ENCODE measurements at places on chromosomes 1 and 21.

DNA sequence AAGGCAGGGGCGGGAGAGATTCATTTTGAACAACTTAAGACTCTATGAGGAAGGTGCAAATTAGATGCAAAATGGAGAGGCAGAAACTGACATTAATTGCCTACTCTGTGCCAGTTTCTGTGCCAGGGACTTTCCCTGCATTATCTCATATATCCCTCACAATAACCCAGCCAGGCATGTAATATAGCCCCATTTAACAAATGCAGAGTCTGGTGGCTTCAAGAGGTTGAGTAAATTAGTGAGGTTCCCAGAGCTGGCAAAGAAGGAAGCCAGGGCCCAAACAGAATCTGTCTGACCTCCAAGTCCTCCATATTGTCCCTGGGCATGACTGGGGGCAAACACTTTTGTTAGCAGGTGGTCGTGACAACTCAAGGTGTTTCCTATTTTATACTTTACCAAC, 199.8 kb downstream of the ASTN1 start:
- no peak for DNase-seq

DNA sequence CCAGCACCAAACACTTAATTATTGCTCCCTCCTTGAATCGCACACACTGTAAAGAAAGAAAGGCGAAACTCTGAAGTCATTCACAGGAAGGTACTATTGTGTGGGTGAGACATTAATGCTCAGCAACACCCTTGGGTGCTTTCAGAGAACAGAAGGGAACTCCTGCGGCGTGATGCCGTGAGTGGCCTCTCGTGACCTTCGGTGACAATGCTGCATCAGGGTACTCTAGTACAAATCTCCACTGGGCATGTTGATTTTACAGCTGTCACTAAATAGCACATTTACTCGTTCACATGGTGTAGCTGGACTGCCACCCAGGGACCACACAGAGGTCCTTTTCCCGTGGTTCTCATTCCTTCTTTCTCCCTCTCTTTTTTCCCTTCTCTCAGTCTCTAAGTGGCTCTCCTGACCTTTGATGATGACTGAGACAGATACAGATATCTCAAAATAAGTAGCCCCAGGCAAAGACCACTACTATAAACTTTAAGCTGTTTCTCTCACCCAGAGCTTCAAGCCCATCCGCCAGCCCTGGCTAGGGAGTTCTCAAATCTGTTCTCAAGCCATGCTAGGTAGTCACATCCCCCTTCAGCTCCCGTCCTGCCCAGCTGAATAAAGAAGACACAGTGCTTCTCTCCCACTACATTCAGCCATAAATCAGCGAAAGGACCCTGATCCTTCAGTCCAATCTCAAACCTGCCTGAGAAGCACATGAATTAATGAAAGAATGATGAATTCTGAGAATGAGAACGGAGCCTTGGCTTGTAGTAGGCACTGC, 223.4 kb upstream of the FMN2 start:
- no peak for DNase-seq

DNA sequence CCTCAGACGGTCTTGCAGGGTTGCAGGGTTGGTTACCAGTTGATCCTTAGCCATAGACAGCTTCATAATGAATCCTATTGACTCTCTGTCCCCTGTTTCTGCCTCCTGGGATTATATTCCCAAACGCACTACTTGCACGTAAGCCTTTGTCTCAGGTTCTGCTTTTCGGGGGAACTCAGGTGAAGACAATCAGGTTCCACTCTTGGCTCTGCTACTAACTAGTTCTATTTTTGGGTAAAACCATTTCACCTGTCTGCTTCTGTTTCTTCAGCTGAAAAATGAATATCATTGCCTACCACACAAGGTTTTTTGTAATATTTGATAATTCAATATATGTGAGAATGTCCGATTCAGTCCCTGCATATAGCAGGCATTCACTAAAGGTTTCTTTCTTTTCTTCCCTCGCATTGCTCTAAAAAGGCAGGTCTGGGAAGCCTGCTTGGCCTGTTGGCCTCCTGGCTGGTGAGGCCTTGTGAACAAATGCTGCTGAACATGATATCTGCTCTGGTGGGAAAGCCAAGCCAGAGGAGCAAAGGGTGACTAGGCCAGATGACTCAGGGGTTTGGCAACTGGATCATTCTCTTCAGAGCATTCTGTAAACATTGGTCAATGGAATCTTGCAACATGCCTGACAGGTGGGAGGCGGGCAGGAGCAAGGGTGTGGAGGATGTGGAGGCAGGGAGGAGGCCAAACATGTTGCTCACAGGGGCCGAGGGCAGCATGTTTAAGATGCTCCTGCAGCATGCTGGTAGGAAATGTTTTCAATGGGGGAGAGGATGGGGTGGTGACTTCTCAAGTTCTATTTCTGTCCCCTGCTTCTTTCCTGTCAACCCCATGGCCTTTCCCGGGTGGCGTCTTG, 23.8 kb downstream of the IER5 start:
- DNase-seq: no peak

- no peak for DNase-seq
Observed at GRCh38 chr1:187714470-187714869, 885.7 kb downstream of the PLA2G4A start.

DNA sequence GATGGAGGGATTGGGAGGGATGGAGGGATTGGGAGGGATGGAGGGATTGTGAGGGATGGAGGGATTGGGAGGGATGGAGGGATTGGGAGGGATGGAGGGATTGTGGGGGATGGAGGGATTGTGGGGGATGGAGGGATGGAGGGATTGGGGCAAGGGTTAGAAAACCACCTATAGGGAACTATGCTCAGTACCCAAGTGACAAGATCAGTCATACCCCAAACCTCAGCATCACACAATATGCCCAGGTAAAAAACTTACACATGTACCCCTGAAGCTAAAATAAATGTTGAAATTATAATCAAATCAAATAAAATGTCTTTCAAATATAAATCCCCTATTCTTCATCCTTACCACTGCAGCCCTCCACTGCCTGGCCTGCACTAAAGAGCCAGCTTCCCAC, 72.8 kb upstream of the HNRNPU start:
- DNase-seq: no peak

DNA sequence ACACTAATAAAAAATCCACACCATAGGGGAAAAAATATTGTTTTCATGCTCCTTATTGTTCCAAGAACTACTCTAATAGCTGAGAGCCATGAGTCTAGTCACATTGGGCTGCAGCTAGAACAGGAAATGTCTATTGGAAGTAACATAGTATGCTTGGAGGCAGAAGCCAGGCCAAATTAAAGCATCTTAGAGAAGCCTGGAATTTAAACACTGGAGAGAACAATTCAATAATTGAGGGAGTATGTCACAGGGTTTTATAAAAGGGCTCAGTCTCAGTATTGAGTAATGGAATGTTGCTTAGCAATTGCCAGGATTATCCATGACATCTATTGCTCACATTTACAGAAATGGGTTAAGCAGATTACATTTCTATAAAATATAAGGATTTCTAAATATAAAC, 471.3 kb downstream of the LMO4 start:
- DNase-seq: no peak

- no peak for DNase-seq
Observed at GRCh38 chr21:44506279-44507255, 33.4 kb downstream of the KRTAP10-1 start.

DNA sequence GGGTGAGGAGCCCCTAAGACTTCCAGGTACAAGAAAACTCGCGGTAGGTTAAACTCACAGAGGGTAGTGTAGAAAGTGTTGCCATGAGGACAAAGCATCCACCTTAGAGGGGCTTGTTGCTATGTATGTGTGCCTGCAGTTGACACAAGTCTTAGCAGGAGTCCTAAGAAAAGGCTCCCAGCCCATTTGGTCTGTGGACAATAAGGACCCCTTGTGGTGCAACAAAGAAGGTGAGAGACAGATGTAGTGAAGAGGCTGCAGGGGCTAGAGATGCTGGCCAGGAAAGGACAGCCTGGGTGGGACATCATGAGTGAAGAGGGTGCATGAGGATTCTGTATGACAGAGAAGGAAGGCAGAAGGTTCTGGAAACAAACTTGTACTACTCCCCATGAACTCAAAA, 36.3 kb upstream of the IL10 start:
- DNase-seq: no peak

- no peak for DNase-seq
Observed at GRCh38 chr1:234533975-234534876, 55.2 kb upstream of the TARBP1 start.

DNA sequence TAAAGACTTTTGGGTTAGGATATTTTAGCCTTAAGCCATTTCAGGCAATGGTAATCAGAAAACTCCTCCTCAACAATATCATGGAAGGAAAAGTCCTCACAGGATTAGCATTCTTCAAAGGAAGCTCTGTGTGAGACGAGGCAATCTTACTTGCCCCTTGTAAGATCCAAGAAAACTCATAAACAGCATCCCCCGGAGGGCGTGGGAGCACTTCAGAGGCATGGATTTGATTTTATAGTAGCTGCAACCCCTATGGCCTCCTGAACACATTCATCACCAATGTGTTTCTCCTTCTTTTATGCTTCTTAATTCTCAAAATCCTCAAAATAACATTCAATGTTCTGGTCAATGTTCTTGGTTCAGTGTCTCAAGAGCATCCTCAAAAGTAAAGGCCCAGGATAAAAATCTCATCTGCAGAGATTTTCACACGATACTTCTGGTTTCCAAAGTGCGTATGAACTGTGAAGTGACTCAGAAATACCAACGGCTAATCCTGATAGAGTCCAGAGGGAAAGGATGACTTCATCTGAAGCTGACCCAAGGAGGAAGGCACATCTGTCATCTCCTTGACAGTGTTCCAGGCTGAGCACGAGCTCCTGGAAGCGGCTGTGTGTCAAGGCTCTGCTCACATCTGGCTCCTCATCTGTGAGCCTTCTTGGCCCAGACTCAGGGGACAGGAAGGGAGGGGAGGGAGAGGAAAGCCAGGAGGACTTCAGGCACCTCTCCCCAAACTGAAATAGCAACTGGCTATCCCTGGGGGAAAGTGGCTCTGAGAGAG, 49.3 kb upstream of the PSEN2 start:
- DNase-seq: no peak

GRCh38 chr21:14691914-14692313, 145.8 kb upstream of the SAMSN1 start:
- no peak for DNase-seq

DNA sequence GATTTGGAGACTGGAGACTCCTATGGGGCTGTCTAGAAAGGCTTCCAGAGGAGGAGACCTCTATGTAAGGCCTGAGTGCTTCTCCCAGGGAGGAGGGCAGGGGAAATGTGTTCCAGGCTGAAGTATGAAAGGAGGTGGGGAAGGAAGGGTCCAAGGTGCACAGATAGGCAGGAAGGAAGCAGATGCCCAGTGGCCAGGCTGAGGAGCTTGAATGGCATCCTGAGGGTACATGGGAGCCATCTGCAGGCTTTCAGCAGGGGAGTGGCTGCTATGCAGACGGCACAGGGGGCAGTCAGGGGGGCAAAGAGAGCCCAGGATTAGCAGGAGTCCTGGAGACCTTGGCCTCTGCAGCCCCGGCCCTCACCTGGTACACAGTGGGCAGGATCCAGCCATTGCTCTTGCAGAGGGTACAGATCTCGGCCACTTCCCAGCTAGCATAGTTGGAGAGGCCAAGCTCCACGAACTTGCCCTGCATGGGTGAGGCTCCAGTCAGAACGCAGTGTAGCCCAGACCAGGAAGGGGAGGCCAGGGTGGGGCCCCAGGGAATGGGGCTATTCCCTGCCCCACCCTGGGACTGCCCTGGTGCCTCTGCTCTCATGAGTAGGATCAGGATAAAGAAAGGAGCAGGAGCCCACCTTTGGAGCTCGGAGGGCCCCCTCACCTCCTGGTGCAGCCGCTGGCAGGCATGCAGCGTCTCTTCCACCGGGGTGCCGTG, 4.0 kb downstream of the AKR7A2 start:
- no peak for DNase-seq

GRCh38 chr1:10509809-10510509, 35.2 kb downstream of the PEX14 start:
- DNase-seq: no peak

GRCh38 chr21:26032263-26032662, 138.3 kb downstream of the APP start:
- DNase-seq: no peak

DNA sequence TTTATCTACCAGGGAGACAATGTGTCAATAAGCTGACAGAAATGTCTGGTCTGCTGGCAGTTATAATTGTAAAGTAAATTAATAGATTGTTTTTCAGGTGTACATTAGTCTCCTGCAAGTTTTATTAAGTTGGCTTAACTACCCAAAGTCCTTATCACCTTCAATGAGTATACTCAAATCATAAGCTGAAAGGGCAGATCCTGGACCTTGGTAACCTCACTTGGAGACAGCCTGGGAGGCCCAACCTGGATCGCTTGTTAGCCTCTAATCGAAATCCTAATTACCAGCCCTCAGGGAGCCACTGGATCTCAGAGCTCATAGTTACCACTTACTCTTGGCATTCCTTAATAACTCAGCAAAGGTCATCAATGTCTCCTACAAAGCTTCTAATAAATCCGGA, 49.7 kb downstream of the UCHL5 start:
- DNase-seq: no peak

- no peak for DNase-seq
Observed at GRCh38 chr1:5827516-5827915, 164.7 kb downstream of the NPHP4 start.

DNA sequence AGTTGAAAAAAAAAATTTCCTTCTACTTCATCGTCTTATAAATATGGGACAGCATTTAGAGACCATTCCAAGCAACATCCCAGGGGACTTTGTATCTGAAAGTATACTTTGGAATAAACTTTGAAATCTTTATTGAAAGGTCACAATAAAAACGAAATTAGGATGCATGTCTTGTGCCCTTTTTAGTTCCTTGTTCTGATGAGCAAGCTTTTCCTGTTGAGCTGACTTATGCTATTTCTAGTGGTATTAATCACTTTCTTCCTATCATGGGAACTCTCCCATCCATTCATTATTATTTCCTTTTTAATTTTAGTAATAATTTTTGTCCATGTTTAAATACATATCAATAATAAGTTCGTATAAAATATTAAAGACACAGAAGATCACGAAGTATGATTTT, 4.0 kb upstream of the GBP2 start:
- DNase-seq: no peak

GRCh38 chr1:207084701-207085180, 3.9 kb upstream of the C4BPB start:
- peak; percentile 37 for DNase-seq

- no peak for DNase-seq
Observed at GRCh38 chr1:186420311-186420710, 40.6 kb downstream of the PDC start.

GRCh38 chr1:33897092-33897725, 33.3 kb downstream of the HMGB4 start:
- no peak for DNase-seq

DNA sequence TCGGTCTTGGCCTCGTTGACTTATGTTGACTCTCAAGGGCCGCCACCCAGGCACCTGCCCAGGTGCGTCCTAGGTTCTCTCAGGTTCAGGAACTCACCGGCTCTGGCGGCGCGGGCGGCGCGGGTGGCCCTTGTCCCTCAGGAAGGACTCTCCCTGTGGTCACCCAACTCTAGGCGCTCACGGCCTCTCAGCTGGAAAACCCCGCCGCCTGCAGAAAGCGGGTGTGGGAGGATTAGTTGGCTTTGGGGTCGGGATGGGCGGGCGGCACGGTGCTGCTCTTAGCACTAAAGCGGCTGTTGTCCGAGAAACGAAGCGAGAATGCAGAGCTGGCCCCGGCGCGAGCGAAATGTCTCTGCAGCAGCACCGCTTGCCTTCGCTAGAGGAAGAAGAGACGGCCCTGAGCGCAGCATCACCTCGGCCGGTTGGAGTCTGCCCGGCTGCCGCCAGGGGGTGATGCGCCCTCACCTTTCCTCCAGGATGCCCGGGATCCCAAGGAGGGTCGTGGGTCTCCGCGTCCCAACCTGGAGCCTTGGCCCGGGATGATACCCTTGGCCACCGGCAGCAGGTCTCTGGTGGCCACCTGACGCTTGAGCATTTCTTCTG, 8.1 kb upstream of the TADA1 start:
- no peak for DNase-seq

- peak; percentile 59 for DNase-seq
Observed at GRCh38 chr1:11478571-11479374, at the start of gene DISP3. Gene DISP3 (plus strand): TSS chr1:11479155. CDS start chr1:11500993, 21,838 bp downstream.

All from stimulated activated CD4-positive, alpha-beta T cell treated with anti-CD3 and anti-CD28 coated beads, TNF-alpha, amount 100 ng/mL, for 24 hours (primary cell).